ENCODE measurements at places on chromosomes 16 and 17.

GRCh38 chr16:71476457-71477124 lies 12.5 kb downstream of the ZNF19 start:
- no peak for DNase-seq

GRCh38 chr16:10039220-10040096 lies 142.8 kb downstream of the GRIN2A start:
- DNase-seq: no peak

DNA sequence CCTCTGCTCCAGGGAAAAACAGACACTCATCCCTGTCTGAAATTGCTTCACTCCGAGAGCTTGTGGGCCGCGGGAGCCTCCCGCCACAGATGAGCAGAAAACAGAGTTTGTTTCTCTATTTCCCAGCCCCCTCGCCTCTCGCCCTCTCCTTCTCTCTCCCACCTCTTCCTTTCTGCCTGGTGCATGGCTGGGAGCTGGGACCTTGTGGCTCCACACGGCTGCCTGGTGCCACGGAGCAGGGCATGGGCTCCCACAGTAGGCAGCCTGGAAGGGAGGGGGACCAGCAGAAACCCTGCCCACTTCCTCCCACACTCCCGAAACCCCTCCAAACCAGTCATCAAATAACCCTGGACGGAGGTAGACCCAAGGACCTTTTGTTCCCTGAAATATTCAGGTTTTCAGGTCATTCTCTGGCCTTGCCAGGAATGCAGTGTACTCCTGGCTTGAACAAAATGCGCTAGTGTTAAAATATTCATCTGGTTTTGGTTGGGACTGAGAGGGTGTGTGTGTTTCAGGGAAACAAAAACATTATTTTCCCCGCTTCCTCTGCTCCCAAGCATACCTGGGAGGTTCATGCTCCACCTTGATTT lies 204.9 kb downstream of the C16orf78 start:
- DNase-seq: no peak

- no peak for DNase-seq
Observed at GRCh38 chr16:88807142-88807625, 3.6 kb downstream of the CDT1 start.

DNA sequence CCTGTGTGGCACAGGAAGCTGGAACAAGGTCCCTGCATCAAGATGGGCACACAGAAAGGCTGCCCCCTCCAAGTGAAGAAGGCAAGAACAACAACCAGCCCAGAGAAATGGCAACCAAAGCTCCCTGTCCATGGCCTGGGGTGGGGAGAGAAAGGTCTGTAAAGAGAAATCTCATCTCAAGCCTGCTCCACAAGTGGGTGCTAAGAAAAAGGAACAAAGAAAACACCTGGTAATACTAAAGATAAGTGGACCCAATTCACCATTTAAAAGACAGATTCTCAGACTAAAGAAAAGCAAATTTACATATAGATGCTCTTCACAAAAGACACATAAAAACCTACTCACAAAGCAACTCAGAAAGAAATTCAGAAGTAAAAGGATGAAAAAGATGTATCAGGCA lies 107.4 kb downstream of the PARN start:
- no peak for DNase-seq

DNA sequence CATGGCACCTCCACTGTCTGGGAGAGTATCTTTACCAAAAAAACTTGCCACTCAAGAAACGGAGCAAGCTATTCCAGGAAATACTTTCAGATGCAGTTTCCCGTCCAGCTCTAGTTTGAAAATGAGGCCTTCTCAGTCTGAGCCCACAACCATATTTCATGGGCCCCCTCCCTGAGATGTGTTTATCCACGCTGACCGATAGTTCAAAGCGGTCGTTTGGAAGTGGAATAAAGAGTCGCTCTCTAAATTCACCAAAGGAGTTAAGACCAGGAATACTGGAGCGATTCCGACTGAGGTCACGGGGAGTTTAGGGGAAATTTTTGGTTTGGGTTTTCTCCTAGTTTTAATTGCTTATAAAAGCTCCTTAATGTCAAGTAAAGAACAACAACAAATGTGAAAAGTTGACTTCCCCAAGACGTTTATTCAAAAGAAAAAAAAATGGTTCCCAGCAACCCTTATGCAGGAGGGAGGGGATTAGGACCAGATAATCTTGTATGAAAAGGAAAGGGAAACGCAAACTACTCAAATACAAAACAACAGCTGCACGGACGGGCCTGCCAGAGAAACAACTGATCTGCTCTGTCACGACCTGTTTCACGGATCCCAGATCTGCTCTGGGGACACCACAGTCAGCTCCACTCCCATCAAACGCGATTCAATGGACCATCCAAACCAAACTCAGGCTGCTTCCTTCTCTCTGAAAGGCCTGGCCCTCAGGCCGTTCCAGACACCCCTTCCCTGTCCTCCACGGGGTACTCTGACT lies 77.1 kb downstream of the MRM3 start:
- DNase-seq: no peak

DNA sequence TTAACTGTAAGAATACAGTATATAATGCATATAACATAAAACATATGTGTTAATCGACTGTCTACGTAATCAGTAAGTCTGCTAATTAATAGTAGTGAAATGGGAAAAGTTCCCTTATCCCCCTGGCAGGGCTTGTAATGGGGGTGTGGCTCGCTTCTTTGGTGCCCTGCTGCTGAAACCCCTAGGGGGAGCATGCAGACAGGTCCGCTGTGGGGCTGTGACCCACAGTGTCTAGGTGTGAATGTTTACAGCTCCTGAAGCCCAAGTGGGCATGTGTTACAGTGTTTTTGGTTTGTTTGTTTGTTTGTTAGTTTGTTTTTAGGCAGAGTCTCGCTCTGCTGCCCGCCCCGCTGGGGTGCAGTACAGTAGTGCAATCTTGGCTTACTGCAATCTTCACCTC lies 495.7 kb downstream of the SHISA9 start:
- no peak for DNase-seq

DNA sequence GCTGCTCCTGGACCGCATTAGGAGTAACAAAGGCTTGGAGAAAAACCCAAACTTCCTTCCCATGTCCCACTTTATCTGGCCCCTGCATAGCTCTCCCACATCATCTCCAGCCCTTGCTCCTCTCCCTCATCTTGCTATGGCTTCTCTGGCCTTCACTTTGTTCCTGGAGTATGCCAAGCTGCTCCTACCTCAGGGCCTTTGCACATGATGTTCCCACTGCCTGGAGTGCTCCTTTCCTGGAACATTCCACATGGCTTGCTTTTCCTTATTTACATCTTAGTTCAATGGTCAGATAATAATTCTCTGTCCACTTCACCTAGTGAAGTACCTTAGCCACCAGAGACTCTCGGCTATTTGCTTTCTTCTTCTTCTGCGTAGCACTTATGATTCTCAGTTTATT lies 4.3 kb upstream of the KSR1 start:
- DNase-seq: no peak

- no peak for DNase-seq
Observed at GRCh38 chr16:85197611-85198566, 85.6 kb upstream of the CIBAR2 start.

DNA sequence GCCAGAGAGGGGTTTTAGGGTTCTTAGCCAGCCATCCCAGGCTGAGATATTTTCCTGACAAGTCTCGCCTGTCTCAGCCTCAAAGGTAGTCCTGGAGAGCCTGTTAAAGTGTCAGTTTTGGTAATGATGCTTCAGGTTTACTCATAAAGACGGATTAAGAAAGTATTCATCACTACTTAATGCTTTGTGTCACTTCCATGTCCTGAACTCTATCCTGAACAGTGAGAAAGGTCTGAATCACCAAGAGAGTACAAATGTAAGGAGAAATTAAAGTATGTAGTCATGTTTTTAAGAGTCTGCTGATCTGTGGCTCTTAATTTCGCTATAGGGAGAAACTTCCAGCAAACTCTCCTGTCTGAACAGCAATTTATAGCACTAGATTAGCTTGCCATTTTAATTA lies 14.0 kb downstream of the RPGRIP1L start:
- DNase-seq: no peak

DNA sequence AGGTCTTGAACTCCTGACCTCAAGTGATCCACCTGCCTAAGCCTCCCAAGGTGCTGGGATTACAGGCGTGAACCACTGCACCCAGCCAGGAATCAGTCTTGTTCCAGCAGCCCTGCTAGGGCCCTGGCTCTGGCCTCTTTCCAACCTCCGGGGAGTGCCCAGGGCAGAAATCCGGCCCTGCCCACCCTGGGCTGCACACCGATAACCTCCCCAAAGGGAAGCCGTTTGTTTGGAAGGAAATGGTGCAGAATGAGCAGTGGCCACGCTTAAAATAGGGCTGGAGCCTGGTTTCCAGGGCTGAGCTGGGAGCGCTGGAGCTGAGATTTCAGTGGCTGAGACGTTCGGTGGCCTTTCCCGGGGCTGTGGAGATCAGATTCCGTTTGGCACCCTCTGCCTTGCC lies 17.8 kb upstream of the EMP2 start:
- no peak for DNase-seq

DNA sequence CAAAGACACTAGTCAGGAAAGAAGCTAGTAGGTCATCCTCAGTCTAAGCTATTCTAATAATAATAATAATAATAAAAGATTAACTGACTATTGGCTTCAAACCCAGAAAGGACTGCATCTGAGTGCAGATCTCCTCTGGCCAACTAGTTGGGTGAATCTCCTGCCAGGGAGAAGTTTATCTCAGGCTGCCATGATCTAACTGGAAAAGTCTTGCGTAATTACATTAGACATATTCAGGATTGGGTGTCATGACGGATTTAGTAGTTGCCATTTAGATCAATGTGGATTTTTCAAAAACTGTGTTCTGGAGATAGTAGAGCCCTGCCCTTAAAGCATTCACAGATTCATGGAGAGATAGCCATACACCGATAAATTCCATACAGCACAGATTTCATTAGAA lies 69.5 kb downstream of the KIF2B start:
- no peak for DNase-seq

DNA sequence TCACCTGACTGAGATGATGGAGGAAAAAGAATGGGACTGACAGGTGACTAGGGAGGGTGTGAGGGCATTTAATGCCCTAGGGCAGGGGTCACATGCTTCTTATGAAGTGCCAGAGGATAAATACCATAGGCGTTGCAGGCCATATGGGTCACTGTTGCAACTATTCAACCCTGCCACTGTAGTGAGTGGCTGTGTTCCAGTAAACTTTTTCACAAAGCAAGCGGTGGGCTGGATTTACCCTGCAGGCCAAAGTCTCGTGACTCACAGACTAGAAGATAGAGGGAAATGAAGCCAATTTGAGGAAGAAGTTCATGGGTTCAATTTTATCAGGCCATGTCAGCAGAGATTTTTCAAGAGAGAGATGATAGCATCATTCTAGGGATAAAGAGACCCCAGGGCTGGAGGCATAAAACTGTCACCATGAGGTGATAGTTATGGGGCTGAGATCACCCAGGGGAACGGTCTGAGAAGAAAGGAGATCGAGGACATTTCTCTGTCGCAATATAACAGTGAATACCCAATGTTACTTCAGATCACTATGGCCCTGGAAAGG lies 8.6 kb downstream of the ARHGAP17 start:
- no peak for DNase-seq
